ENCODE measurements at places on chromosomes 2 and 18. TPM values are rescaled to one million over a fixed set of nuclear protein-coding genes. Genes with fewer than 3 reads are reported as not detected.

The PROM2 gene
- 0.35 TPM for polyA plus RNA-seq

The ANKRD30B gene
- polyA plus RNA-seq: not detected

The ARID5A gene
- 35.6 TPM for polyA plus RNA-seq

DNA sequence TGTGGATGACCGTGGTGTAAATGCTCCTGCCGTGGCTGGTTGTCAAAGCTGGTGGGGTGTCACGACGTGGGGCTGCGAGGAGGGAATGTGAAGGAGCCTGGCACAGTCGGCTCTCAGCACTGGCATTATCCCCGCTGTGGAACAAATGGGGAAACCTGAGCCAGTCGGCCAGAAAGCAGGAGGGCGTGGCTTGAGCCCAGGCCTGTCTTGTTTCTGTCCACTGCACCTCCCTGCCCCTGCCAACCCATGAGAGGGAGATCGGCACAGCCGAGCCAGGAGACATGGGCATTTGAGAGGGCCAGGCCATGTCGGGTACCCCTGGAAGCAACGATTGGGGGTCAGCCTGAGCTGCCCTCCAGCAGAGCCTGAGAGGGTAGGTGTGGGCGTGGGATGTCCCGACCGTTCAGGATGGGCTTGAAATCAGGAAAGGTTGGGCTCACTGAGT is 44.5 kb downstream of the PDIA6 start:
- DNase-seq: peak; percentile 50

DNA sequence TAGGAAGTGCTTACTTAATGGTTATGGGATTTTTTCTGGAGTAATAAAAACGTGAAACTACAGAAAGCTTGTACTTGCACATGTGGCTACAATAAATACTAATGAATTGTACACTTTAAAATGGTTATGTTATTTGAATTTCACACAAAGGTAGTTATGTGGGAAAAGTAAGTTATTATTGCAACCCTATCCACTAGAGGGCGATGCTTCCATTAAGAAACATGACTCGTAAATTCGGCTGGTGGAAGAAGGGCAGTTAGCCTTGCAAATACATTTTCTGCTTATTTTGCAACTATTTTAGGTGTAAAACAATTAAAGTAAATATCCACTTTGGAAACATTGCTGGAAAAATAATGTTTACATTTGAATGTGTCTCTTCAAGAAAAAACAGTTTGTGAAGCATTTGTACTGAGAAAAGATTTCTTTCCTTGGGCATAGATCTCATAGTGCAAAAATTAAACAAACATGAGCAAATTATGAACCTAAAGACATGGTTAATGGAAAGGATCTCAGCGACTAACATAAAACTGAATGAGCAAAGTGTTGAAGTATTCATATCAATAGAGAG is 68.1 kb upstream of the CSRNP3 start:
- no peak for DNase-seq

DNA sequence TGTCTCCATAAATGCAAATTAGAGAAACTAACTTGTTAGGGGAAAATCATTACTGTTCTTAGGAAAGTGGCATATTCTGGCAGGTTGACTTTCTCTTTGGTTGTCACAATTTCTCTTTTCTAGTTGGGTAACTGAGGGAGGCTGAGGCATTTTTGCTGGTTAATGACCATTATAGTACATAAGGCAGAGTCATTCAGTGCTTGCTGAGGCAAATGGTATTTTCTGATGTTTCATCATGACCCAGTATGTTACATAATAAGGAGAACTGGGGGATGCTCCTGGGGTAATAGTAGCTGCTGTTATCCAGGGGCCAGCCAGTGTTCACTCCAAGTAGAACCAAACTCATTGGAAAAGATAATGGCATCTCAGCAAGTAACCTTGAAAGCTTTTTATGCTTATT is 62.3 kb downstream of the ITGA6 start:
- no peak for DNase-seq

DNA sequence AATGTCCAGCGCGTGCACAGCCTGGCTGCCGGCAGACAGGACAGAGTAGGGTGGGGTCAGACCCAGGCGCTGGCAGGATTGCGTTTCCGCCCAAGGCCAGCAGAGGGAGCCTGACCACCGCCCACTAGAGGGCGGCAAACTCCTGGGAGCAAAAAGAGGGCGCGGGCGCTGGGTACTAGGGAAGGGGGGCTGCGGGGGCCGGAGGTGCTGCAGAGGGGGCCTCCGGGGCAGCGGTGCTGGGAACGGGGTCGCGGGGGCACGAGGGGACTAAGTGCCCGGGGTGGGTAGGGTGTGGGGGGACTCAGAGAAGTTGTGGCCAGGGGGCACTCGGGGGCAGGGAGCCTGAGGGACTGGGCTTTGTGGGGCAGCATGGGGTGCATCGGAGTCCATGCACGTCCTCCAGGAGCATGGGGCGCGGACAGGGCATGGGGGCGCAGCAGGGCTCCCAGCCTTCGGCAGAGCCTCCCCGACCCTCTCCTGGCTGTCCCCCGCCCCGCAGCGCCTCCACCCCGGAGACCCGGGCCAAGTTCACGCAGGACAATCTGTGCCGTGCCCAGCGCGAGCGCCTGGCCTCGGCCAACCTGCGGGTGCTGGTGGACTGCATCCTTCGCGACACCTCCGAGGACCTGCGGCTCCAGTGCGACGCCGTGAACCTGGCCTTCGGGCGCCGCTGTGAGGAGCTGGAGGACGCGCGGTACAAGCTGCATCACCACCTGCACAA is 3.2 kb downstream of the TEKT4 start:
- DNase-seq: peak; percentile 66

The SLC9A4 gene
- polyA plus RNA-seq: not detected

DNA sequence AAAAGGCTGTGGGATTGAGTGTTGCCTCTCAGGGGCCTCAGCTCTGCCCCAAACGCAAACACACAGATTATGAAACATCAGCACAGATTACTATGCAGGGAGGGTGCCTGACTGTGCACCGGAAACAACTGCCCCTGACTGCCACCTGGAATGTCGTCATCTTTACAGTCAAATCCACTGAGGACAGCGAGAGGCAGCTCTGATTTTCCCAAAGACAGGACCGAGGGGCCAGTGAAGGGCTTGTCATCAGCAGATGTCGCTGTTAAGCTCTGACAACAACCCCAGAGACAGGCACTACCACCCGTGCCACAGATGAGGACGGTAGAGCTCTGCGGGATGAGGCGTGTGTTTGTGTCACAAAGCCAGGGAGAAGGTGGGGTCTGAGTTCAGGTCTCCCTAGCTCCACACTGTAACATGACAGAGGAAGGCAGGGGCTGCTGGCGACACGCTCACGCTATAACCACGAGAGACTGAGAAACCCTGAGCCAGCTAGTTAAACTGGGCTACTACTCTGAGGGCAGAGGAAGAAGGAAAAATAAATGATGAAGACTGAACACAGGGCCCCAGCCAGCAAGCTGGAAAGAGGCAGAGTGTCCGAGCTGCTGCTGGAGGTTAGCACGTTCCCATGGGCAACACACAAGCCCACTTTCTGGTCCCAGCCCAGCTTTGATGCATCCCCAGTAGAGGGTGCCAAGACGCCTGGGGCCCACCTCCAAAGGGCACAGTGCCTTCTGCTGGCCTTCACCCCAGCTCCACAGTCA is 47.0 kb downstream of the PARD6G start:
- no peak for DNase-seq

The OTOS gene
- polyA plus RNA-seq: not detected

DNA sequence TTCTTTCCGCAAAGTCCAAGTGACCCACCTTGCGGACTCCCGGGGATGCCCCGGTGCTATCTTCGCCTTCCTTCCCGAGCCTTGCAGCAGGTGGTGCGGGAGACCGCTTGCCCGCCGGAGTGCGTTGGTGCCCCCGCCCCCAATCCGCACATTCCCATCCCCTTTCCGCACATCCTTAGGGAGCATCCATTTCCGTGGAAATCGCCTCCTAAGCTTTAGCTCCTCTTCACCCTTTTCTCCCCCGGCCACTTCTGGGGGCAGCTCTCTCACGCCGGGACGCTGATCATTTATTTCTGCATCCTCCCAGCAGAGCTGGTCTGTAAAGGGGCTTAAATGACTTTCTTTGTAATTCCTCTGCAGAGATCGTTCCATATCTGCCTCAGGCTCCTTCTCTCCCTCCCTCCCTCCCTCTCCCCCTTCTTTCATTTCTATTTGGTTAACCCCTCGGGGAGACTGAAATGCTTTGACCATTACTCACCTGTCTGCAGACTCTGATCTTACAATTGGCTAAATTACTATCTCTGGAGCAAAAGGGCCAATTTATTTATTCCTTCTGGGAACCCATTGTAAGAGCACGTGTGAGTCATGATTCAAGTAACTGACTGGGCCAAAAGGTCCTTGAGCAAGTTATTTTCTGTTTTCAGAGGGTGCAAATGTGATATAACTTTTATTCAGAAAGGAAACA is 1.3 kb upstream of the LYPD1 start:
- no peak for DNase-seq

The SPDYA gene
- 0.06 TPM for polyA plus RNA-seq

The NIFK gene
- polyA plus RNA-seq: 38.5 TPM

DNA sequence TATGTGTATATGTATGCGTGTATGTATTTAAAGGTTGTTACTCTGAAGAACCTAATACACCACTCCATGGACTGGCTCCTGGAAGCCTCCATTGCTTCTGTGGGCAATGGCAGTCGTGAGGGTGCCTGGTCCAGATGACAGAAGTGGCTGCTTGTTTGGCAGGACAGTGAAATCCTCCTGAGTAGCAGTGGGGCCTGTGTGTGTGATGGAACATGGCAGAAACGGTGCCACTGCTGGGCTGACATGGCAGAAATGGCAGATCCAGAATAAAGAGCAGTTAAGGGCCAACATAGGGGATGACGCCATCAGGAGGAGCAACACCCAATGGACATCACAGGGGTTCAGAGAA is 6.1 kb upstream of the CPLX4 start:
- no peak for DNase-seq

DNA sequence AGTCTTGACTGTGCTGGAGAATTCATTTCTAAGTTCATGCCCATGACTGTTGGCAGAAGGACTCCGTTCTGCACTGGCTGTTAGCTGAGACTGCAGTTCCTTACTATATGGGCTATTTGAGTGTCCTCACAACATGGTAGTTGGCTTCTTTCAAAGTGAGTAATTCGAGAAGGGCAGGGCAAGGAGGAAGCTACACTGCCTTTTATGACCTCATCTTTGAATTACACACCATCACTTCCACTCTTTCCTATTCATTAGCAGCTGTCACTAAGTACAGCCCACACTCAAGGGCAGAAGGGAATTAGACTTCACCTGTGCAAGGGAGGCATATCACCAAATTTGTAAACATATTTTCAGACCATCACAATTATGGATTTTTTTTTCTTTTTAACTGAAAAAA is 55.9 kb upstream of the EPAS1 start:
- DNase-seq: no peak

DNA sequence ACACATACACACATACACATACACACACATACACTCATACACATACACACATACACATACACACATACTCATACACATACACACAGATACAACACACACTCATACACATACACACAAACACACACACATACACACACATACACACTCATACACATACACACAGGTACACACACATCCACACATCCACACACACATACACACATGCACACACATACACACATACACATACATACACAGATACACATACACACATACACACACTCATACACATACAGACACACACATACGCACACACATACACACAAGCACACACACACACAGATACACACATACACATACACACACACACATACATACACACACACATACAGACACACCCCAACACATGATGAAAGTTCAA is 729.1 kb upstream of the SOX11 start:
- no peak for DNase-seq

The ATP8B1 gene
- polyA plus RNA-seq: 3.7 TPM

- no peak for DNase-seq
Observed at GRCh38 chr2:118121986-118122524, 33.8 kb downstream of the INSIG2 start.

GRCh38 chr2:150729495-150729955 is 242.1 kb upstream of the RND3 start:
- DNase-seq: no peak

DNA sequence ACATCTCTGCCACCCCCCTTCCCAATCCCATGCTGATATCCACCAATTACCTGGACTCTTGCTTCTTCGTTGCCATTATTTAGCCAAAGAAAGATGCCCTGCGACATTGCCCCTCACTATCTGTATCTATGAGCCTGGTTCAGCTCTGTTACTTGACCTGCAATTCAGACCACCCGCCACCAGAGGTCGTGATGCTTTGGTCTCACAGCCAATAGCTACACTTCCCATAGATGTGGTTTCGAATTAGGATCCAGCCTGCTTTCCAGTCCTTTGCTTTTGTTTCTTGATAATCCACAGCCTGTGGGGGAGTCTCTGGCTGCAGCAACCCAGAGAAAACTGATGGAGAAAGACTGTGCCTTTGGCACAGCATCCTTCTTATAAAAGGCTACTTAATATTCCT is 239.4 kb downstream of the KLHL29 start:
- no peak for DNase-seq

The UGT1A8 gene
- not detected for polyA plus RNA-seq

GRCh38 chr18:9755615-9756014 is 47.5 kb downstream of the RAB31 start:
- DNase-seq: no peak

DNA sequence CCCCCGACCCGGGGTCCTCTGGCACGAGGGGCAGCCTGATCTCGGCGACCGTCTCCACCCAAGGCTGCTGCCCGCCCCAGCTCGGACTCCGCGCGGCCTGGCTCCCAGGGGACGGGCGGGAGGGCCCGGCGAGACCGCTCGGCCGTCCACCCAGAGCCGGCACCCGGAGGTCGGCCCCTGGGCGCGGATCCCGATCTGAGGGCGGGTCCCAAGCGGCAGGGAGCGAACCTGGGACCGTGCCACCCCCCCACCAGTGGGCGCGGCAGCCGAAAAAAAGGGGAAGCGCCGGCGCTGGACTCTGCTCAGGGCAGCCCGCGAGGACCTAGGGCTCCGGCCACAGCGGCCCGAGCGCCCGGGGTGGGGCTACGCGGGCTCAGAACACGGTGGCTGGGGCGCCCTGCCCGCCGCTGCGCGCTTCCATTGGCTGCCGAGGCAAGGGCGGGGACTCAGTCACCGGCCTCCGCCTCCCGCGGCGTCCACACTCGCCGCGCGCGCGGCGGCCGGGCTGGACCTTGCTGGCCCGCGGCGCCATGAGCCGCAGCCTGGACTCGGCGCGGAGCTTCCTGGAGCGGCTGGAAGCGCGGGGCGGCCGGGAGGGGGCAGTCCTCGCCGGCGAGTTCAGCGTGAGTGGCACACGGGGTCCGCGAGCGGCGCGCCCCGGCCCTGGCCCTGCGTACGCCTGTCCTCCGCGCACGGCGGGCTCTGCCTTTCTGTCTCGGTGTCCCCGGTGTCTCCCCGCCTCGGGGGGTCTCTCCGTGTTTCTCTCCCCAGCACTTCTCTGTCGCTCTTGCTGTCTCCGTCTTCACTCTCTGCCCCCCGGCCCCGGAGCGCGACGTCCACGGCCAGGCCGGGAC is at the start of gene PTPN18:
PTPN18 (plus strand) TSS at position 479 of the 854 bp plus-strand sequence; CDS start at position 531, 52 bp downstream.
- peak; percentile 95 for DNase-seq

Measured in heart left ventricle (tissue), 16 donors.